ENCODE measurements at places on chromosomes 3 and 15. TPM values are rescaled to one million over a fixed set of nuclear protein-coding genes. Genes with fewer than 3 reads are reported as not detected.

The MUSTN1 gene
- total RNA-seq = 0.25 TPM

The CAPN3 gene
- total RNA-seq = 0.13 TPM

The BLOC1S6 gene
- total RNA-seq = 67.4 TPM

The SLC24A5 gene
- not detected for total RNA-seq

The MNS1 gene
- total RNA-seq = 0.13 TPM

The MUC13 gene
- not detected for total RNA-seq

- no peak for DNase-seq
Observed at GRCh38 chr3:188976407-188976806, 195.4 kb upstream of the TPRG1 start.

DNA sequence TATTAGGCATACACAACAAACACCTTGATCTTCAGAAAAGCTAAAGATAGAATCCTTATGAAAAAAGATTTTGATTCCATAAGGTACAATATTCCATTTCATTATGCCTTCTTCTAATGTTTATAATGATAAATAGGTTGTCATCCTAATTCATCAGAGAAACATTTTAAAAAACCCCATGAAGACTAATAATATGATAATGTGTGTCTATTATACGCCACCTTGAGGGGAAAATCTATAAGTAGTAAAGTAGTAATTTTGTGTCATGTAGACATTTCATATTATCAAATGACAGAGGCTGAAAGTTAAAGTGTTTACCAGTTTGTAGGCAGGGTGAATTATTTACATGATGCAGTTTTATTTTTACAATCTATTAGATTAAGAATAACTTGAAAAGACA lies 524.3 kb downstream of the GBE1 start:
- no peak for DNase-seq

GRCh38 chr3:190336516-190337189 lies 14.4 kb upstream of the CLDN1 start:
- no peak for DNase-seq

DNA sequence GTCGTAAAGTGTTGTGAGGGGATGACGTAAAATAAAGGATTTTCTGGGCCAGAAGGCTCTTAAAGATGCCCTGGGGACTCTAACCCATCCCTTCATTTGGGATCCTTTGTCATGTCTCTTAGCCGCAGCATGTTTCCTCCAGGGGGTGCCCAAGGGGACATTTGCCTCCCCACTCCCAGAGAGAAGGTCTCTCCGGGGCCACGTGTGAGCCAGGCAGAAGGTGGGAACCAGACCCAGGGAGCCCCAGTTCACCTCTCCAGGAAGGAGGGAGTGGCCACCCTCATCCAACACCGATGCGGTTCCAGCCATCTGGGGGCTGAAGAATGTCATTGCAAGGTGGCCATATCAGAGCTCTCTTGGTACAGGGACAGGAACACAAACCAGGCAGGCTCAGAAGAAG lies 25.2 kb downstream of the ST8SIA2 start:
- DNase-seq = no peak

GRCh38 chr3:168615493-168616020 lies 519.8 kb upstream of the GOLIM4 start:
- no peak for DNase-seq

GRCh38 chr3:40258555-40258954 lies 51.0 kb upstream of the EIF1B start:
- DNase-seq = no peak

GRCh38 chr3:136949708-136950107 lies 8.1 kb upstream of the IL20RB start:
- DNase-seq = no peak

- DNase-seq = no peak
Observed at GRCh38 chr3:98647197-98647596, 53.8 kb upstream of the CPOX start.

DNA sequence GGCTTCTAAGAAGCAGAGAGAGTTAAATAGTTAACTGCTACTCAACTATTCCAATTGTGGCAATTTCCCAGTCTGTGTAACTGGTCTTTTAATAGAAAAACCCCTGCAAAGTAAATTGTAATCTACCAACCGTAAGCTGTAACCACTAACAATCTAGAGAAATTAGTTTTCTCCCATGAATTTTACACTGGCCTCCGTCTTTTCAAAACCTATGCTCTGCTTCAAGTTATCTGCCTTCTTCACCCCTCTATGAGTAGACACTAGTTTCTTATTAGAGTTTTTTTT lies 42.6 kb downstream of the LRRFIP2 start:
- no peak for DNase-seq
